ENCODE measurements at places on chromosomes 2 and 18. TPM values are rescaled to one million over a fixed set of nuclear protein-coding genes. Genes with fewer than 3 reads are reported as not detected.

The EFHD1 gene
- total RNA-seq = 0.07 TPM

The KCNIP3 gene
- total RNA-seq = 1.6 TPM

The USP40 gene
- total RNA-seq = 26.3 TPM

The REG3G gene
- total RNA-seq = not detected

The CYP1B1 gene
- total RNA-seq = 30.4 TPM

The ALLC gene
- not detected for total RNA-seq

The MEIS1 gene
- total RNA-seq = 16.1 TPM

The TRIM43B gene
- not detected for total RNA-seq

The ANKRD53 gene
- total RNA-seq = not detected

The SMAD4 gene
- total RNA-seq = 106 TPM

The STON1 gene
- 0.34 TPM for total RNA-seq

The CLIP4 gene
- total RNA-seq = 128 TPM

The GBX2 gene
- not detected for total RNA-seq

The AGBL5 gene
- 10.6 TPM for total RNA-seq

The IL1F10 gene
- total RNA-seq = 0.34 TPM

The CAPG gene
- 306 TPM for total RNA-seq

The NR4A2 gene
- total RNA-seq = 0.57 TPM

The AQP12B gene
- not detected for total RNA-seq

The CRYGC gene
- not detected for total RNA-seq

The DCDC2C gene
- not detected for total RNA-seq

The CDH2 gene
- total RNA-seq = 0.34 TPM

The ATP6V1B1 gene
- 0.21 TPM for total RNA-seq

The GKN2 gene
- not detected for total RNA-seq

The C1GALT1C1L gene
- total RNA-seq = under 0.01 TPM

The LRRFIP1 gene
- total RNA-seq = 170 TPM

The HOXD4 gene
- not detected for total RNA-seq

The OTX1 gene
- 2.7 TPM for total RNA-seq

The AMER3 gene
- not detected for total RNA-seq

The GPBAR1 gene
- total RNA-seq = under 0.01 TPM

The OR6B2 gene
- total RNA-seq = not detected

The KIF1A gene
- total RNA-seq = not detected

The GAREM2 gene
- total RNA-seq = 0.34 TPM

The AGXT gene
- total RNA-seq = not detected

The RAX gene
- not detected for total RNA-seq

The IL1RL2 gene
- 3.1 TPM for total RNA-seq

The MYOM1 gene
- total RNA-seq = 0.85 TPM

The SP140 gene
- under 0.01 TPM for total RNA-seq

The MARS2 gene
- 18.4 TPM for total RNA-seq

The CHRNG gene
- not detected for total RNA-seq

The ANKRD30BL gene
- total RNA-seq = not detected

The INHA gene
- 0.36 TPM for total RNA-seq

The TWIST2 gene
- 4.8 TPM for total RNA-seq

The PRKD3 gene
- 35.8 TPM for total RNA-seq

Data from nasal cavity respiratory epithelium epithelial cell of viscerocranial mucosa (primary cell).